ENCODE measurements at places on chromosomes 6 and 20.

- DNase-seq, result no peak
Measured at GRCh38 chr6:33950891-33951889, 147.4 kb upstream of the MLN start.

- DNase-seq, result no peak
Measured at GRCh38 chr6:80382811-80383210, 276.3 kb downstream of the BCKDHB start.

DNA sequence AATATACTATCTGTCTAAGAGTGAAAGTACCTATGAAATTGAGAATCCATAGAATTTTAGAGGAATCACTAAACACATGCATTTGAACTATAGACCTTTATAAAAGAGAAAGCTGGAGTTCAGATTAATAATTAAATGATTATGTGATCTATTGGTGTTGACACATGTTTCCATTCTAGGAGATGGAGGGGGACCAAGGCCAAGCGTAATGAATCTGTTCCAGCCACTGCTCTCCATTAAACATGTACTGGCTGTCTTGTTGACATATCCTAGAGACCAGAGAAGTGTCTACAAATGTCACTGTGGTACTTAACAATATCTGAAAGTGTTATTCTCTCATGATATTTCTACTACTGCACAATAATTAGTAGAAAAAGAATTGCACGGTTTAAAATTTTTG is 432.4 kb downstream of the BMP2 start:
- no peak for DNase-seq

GRCh38 chr20:57501461-57502335 is 23.2 kb downstream of the CTCFL start:
- DNase-seq, result no peak

DNA sequence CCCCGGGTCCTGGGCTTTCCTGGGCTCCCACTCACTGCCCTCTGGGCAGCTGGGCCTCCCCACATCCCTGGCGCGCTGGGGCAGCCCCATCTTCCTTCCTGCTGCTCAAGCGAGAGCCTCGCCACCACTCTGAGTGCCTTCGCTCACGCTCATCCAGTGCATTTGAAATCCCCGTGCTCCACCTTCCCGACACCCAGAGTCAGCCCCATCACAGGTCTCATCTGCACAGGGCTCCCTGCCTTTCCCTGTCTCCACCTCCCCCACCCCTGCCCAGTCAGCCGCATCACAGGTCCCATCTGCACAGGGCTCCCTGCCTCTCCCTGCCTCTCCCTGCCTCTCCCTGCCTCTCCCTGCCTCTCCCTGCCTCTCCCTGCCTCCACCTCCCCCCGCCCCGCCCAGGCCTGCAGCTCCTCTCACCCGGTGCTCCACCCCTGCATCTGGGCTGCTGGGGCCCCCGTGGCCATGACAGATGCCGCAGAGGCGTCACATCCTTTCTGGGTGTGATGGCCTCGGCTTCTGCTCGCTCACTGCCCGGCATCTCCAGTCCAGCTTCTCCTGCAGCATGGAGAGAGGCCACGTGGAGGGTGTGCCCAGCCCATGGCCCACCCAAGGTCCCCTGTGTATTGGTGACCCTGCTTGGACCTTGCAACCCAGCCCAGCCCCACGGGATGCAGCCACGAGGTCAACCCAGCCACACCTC is 9.0 kb upstream of the BHLHE23 start:
- no peak for DNase-seq

- peak; percentile 24 for DNase-seq
Measured at GRCh38 chr6:119348748-119349360, 707 bp downstream of the MAN1A1 start.

DNA sequence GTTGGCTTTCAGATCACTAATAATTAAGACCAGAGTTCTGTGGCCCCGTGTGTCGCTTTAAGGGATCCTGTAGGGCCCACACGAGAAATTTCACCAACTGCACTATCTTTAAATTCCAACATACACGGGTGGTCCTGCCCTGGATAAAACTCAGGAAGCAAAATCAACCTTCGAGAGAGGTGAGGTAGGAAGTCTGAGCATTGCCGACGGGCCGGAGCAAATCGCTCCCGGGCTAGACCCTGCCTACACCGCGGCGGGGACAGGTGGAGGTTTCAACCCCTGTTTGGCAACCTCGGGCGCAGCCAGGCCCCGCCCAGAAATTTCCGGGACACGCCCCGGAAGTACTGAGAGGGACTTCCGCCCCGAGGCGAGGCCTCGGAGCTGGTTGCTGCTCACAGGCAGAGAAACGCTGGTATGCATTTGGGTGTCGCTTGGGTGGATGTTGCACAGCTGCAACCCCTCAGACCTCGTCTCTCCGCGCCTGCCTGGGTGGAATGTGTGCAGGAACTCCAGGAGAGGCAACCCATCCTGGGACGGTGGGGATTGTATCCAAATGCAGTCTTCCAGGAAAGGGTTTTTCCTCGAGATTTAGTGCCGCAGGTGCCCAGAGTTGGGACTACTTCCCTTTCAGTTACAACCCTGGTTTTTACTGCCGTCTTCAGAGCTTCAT is 19.9 kb downstream of the ZKSCAN8 start:
- DNase-seq, result peak; percentile 90
